ENCODE measurements at places on chromosomes 11 and 22.

DNA sequence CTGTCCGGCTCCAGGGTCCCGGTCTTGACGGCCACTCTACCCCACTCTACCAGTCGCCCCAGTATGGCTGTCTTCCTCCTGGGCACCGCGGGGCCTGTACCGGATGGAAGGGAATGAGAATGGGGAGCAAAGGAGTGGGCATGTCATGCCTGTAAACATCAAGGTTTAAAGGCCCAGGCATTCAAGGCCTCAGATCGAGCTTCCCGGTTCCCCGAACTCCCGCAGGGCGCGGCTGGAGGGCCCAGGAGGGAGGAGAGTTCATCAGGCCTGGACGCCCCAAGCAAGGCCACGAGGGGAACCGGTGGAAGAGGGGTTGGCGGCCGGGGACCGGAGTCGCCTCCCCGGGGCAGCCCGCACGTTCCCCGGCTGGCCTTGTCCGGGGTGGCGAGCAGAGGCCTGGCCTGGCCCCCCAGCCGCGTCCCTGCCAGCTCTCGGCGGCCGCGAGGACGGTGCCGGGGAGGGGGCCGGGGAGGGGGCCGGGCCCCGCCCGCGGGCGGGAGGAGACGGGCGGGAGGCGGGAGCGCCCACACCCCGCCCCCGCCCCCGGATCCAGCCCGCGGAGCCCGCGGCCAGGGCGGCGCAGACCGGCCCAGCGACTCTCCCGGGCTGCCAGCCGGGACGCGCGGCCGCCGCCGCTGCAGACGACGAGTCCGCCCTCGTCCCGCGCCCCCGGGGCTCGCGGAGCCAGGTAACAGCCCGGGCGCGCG lies at the start of gene CDC42EP1:
CDC42EP1 (plus strand) TSS at position 580 of the 707 bp plus-strand sequence. CDS start 5,870 bp downstream, outside the sequence.
- no peak for DNase-seq

GRCh38 chr11:88533001-88533400 lies 195.5 kb upstream of the CTSC start:
- no peak for DNase-seq

DNA sequence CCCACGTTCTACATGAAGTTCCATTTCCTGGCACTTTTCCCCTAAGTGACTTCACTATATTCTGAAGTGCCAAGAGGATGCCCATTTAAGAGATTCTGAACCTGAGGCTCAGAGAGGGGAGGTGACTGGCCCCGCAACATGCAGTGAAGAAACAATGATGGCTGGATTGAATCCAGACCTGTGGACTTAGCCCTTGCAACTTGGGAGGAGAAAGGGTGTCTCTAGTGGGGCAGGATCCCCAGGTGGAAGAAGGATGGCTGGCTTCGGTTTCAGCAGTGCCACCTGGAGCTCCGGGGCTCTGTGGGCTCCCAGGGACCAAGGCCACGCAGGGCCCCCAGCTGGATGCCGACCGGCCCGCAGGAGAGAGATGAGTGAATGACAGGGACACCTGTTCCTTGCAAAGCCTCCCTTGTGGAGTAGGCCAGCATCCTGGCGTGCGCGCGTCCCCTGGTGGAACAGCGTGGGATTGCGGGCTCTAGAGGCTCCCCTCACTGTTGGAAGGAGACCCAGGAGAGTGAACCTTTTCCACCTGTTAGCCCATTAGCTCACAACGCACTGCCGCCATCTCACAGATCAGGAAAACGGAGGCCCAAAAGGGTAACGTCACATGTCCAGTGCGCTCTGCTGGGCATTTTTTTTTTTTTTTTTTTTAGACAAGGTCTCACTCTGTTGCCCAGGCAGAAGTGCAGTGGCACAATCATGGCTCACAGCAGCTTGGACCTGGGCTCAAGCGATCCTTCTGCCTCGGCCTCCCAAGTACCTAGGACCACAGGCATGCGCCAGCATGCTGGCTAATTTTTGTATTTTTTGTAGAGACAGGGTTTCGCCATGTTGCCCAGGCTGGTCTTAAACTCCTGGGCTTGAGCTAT lies 104.7 kb downstream of the KIAA1671 start:
- peak; percentile 55 for DNase-seq

DNA sequence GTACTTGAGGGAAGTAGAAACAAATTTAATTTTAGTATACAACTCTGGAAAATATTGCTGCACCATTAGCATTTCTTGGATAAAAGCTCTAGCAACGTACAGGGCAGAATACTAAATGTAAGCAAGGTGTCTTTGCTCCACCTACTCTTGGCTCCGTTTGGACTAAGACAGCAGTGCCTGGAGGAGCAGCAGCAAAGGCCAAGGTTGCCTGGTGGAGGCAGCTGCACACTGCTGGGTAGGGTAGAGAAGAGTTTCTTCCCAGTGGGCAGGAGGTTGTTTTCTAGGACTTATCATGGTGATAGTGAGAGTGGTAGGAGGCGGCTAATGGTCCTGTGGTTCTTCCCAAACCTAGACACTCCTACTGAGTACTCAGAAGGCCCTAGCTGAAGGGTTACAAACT lies 2.2 kb upstream of the OR8D4 start:
- no peak for DNase-seq

DNA sequence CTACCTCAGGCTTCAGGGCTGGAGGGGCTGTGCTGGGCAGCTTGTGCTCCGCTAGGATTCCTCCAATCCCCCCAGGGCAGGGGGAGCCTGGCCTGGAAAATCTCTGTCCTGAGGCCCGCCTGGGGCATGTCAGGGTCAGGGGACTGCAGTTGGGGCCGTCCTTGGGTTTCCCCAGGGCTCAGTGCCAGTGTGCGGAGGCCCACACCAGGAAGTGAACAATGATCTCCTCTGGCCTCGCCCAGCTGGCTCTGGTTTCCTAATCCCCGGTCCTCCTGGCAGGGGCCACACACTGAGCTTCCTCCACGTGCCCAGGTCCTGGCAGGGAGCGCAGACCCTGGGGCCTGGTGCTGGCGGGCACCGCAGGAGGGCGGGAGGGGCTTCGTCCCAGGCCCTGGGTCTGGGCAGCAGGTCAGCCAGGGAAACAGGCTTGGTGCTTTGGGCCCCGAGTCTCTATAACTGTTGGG lies 1.4 kb upstream of the MUC2 start:
- DNase-seq = no peak

- DNase-seq = peak; percentile 28
Observed at GRCh38 chr11:18650859-18651557, 16.9 kb upstream of the SPTY2D1 start.

DNA sequence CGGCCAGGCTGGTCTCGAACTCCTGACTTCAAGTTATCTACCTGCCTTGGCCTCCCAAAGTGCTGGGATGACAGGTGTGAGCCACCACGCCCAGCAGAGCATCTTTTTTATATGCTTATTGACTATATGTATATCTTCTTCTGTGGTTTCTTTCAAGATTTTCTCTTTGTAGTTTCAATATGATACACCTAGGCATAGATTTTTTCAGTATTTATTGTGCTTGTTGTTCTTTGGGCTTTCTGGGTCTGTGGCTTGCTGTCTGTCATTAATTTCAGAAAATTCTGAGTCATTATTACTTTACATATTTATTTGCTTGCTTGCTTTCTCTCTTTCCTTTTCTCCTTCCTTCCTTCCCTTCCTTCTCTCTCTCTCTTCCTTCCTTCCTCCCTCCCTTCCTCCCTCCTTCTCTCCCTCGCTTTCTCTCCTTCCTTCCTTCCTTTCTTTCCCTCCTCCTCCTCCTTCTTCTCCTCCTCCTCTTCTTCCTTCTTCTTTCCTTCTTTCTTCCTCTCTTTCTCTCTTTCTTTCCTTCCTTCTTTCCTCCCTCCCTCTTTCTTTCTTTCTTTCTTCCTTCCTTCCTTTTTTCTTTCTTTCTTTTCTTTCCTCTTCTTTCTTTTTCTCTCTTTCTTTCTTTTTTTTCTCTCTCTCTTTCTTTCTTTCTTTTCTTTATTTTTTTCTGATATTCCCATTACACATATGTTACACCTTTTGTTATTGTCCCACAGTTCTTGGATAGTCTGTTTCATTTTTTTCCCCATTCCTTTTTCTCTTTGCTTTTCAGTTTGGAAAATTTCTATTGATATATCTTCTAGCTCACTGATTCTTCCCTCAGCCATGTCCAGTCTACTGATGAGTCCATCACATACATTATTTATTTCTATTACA lies 10.9 kb upstream of the DCHS1 start:
- DNase-seq = no peak
